SK-MEL-5 (cell line): ENCODE measurements at places on chromosomes 6 and 20.

GRCh38 chr6:15892369-15892768 is 229.5 kb upstream of the DTNBP1 start:
- DNase-seq: no peak

GRCh38 chr6:143160015-143160414 is 99.3 kb downstream of the AIG1 start:
- no peak for DNase-seq

- peak; percentile 79 for DNase-seq
Observed at GRCh38 chr20:8043687-8044282, 24.2 kb upstream of the TMX4 start.

DNA sequence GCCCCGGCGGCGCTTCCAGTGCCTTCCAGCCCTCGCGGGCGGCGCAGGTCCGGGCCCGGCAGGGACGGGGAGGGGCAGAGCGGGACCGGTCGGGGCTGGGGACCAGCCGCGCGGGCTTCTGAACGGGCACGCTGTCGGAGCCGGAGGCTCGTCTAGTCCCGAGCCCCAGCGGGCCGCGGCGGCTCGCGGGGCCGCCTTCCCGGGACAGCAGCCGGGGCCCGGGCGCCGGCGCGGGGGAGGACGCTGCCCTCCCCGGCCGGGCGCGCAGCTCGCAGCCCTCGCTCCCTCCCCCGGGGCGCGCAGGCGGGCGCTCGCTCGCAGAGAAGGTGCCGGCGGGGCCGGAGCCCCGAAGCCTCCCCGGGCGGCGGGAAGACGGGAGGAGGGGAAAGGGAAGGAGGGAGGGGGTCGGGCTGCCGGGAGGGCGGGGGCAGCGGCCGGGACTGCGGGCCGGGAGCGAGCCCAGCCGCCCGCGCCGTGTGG is 696 bp upstream of the SIRPA start:
- DNase-seq: no peak

DNA sequence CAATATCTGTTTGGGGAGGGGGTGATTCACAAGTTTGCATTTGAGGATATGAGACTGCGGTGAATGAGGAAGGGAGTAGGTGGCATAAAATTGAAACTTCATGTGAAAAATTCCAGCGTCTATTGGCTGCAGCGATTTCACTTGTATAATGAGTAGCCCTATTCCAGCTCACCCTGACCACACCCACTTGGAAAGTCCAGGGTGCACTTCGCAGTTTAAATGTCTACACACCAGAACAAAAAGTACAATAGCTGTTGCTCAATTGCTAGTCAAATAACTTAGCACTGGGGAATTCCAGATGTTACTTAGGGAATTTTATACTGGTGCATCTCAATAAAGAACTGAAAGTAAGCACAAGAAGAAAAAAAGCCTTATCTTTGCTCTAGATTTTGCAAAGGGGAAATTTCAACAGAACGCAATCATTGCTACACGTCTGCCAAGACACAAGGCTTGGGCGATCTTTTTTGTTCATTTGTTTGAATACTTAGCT is 6.3 kb downstream of the TNFAIP3 start:
- DNase-seq: peak; percentile 86

DNA sequence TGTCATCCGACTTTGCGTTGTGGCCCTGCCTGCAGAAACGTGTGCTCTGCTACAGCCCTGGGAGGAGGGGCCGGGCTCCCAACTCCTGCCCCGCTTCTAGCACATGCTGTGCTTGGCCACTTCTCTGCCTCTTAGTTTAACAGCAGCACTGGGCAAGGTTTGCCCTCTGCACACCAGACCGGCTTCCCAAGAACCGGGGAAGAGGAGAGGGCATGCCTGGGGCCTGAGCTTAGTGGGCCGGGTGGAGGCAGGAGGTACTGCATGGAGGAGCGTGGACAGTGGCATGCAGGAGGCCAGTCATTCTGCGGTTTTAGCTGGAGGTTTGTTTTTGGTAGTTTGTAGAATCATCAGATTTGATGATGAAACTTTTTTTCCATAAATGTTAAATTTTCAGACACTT is 45.5 kb downstream of the CEP43 start:
- DNase-seq: no peak

DNA sequence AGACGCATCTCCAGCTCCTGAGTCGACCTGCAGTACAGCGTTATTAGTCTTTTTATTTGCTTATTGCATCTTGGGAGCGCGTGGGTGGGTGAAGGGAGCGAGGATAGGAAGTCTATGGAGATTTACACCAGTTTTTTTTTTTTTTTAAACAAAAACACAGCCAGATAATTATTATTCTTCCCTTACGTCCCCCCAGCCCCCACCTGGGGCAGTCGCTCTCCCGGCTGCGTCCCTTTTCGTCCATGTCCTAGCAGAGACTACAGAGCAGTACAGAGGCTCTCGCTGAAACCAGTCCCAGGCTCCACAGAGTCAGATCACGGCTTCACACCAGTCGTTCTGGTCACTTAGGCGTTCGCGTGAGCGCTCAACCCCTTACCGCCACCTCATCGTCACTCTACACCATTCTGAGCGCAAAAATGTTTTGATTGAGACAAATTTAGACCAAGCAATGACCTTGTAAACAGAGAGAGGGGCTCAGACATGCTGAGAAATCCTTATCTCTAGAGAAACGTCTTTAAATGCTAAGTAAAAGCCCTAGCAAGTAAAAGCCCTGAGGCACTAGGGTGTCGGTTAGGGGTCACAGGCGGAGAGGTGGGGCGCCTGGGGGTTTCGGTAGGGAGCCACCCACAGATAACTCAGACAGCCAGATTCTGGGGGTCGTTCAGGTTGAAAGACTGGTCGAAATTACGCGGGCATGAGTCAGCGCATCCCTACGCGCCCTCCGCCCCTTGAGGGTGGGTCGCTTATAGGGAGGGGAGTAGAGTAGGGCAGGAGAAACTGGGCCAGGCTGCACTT is 975 bp upstream of the PPT2 start:
- no peak for DNase-seq

DNA sequence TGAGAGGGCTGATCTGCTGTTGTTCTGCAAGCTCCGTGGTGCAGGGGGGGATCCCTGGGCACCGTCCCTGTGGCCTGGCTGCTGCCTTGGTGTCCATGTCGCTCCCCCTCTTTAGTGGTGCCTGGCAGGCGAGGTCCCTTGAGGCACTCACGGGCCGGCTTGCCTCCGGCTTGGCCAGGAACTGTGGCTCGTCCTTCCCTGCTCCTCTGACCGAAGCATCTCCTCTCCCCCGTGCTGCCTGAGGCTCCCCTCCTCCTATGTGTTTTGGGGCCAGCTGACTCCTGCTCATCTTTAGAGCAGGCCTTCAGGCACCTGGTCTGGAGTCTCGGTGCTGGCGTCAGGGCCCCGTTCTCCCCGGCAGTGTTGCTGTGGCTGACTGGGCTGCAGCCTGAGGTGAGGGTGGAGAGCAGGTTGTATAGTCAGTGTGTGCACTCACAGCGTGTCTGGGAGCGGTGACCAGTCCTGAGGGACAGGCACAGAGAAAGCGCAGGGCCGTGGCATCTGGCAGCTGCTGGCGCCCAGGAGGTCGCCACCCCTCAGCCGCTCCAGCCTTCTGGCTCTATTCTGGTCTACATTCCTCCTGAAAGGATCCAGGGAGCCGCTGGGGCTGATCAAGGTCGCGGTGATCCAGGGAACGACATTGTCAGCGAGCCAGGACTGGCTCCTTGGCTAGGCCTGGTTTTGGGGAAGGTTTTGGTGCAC is 43.7 kb downstream of the PYGB start:
- no peak for DNase-seq

- DNase-seq: peak; percentile 76
Observed at GRCh38 chr20:44909872-44910689, at the start of gene PABPC1L. Gene PABPC1L, plus strand, starts transcription at chr20:44910060. Its CDS starts 84 bp downstream, at chr20:44910144.

- DNase-seq: no peak
Observed at GRCh38 chr6:45105170-45105820, 222.8 kb upstream of the RUNX2 start.

GRCh38 chr20:39825950-39826349 is 863.1 kb downstream of the MAFB start:
- no peak for DNase-seq

DNA sequence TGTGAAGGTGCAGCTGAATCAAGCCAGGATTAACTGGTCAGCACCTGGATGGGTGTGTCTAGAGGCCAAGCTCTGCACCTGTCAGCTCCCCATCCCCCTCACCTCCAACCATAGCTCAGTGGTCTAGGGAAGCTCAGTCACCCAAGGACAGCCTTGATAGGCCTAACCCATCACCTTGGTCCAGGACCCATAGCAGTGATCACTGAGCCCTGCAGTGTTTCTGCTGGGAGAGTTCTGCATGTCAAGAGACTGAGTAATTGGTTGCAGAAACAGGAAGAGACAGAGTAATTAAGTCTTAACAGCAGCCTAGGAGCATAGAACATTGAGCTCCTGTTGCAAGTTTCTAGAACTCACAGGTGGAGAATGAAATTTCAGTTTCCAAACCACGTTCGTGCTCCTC is 18.7 kb upstream of the RALGAPB start:
- DNase-seq: no peak

DNA sequence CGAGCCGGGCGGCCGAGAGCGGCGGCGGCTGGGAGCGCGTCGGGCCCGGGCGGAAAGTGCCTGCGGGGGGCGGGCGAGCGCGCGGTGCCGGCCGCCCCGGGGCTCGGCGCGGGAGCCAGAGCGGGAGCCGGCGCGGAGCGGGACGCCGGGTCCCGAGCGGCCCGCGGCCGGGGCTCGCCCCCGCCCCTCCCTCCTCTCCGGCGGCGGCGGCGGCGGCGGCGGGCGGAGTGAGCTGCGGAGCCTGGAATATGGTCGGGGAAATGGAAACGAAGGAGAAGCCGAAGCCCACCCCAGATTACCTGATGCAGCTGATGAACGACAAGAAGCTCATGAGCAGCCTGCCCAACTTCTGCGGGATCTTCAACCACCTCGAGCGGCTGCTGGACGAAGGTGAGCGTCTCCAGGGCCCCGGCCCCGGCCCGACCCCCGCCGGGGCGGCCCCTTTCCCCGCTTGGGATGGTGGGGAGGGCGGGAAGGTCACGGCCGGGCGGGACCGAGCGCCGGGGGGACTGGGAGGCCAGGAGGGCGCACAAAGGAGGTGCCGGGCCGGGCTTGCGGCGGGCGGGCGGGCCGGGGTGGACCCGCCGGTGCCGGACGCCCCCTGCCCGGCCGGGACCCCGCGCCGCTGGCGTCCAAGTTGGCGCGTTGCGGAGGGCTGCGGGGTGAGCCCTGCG is 565 bp downstream of the QKI start:
- DNase-seq: peak; percentile 6

- peak; percentile 95 for DNase-seq
Observed at GRCh38 chr20:50346374-50347283, 156.0 kb downstream of the CEBPB start.

- DNase-seq: no peak
Observed at GRCh38 chr6:75952128-75952527, 120.3 kb downstream of the IMPG1 start.

- DNase-seq: no peak
Observed at GRCh38 chr6:14270925-14271788, 153.6 kb downstream of the CD83 start.

GRCh38 chr20:22472447-22473100 is 111.8 kb downstream of the FOXA2 start:
- no peak for DNase-seq

DNA sequence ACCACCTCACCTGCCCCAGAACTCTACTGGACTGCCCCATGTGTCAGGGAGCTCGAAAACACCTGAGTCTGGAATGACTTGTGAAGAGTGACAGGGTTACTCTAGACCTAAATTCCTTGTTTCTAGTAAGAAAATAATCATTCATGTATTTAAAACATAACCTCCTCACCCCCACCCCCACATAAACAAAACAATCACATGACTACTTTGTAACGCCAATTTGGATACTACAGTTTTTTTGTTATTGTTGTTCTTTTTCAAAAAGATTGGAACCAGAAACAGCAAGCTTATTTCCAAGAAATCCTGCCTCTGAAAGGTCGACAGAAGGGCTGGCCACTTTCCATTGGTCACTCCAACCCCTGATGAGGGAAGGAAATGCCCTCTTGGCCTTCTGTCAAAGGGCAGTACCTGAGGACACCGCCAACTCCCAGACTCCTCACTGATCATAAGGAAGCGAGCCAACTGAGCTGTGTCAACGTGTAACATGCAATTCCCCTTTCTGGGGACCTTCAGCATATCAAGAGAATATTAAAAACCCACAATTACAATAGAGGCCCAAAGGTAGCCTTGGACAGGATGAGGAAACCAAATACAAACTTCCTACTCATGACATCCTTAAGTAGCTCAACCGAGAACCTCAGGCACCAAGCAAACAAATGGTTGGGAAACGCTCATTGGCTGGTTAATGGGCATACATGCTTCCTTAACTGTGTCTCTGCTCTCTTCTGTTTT is 2.6 kb downstream of the MCUR1 start:
- DNase-seq: no peak

DNA sequence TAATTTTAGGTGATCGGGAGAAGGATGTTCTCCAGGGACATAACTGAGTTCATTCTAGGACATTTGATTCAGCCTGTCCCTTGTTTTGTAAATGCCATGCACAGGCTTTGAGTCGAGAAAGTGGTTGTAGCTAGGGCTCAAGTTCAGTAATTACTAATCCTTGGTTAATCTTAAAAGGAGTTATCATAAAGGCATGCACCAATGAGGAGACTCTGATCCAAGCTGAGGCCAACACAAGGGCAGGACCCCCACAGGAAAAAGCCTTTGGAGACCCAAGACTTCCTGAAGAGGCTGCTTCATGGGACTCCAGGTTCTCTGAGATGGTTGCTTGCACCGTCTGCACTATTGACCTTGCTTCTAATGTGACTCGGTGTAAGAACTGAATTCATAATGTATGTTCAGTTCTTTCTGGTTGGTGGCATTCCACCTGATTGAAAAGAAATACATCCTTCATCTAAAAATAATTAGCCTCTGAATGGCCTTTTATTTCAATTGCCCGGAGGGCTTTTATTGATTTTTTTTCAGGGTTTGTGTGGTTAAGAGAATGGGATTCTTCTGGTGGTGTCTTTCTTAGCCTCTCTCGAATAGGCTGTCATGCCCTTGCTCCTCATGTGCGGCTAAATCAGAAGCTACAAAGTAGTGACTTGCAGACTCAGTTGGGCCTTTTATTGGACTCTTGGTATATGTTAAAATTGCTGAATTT is 201.7 kb upstream of the PLCB4 start:
- DNase-seq: peak; percentile 99

- DNase-seq: no peak
Observed at GRCh38 chr6:111818539-111819226, 54.6 kb downstream of the FYN start.

DNA sequence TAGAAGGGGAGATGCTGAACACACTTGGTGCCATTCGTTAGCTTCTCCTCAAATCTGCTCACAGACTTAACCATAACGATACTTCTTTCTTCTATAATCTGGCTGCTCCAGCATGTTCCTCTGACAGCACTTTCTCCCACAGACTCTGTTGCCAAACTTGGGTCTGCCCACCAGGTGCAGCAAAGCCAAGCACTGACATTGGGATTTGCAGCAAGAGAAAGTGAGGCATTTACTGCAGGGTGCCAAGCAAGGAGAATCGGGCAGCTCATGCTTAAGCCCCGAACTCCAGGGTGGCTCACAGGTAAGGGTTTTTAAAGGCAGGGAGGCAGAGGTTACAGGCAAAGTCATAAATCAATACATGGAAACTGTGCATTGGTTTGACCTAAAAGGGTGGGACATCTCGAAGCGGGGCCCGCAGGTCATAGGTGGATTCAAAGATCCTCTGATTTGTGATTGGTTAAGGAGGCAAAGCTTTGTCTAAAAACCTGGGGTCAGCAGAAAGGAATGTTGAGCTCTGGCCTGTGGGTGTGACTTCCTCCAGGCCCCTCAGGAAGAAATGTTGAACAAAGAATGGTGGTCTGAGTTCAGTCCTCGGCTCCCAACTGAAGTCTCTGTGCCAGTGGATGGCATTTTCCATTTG is 25.1 kb upstream of the PNPLA1 start:
- peak; percentile 13 for DNase-seq
